ENCODE measurements at places on chromosomes 12 and 14. TPM values are rescaled to one million over a fixed set of nuclear protein-coding genes. Genes with fewer than 3 reads are reported as not detected.
A peak's percentile ranks its signal among the peaks of the same experiment; 100 is the strongest.

The GPR68 gene
- total RNA-seq = 0.13 TPM

The SELPLG gene
- total RNA-seq = 4.2 TPM

GRCh38 chr12:26282339-26282940 is 87.1 kb downstream of the SSPN start:
- no peak for DNase-seq

GRCh38 chr14:74368441-74368840 is 20.2 kb downstream of the VRTN start:
- DNase-seq = no peak

DNA sequence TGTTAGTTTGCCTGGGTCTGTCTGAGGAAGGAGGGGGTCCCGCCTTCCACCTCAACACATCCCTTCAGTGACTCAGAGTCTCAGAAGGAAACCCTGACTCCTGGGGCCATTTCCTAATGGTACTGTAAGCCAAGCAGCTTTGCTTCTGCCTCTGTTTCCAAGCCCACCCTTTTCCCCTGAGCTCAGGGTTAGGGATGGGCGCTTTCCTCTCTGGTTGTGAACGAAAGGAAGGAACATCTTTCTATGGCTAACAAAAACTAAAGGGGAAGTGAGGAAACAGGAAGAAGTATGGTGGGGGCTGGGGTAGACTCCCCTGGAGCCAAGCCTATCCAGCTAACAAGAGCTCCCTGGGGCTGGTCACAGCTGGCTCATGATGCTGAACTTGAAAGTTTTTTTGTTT is 11.6 kb upstream of the UNC119B start:
- DNase-seq = peak; percentile 50

GRCh38 chr12:6038160-6038559 is 86.3 kb downstream of the VWF start:
- no peak for DNase-seq

- DNase-seq = no peak
These were observed 30.0 kb upstream of the GRIP1 start for GRCh38 chr12:66708704-66709456.

DNA sequence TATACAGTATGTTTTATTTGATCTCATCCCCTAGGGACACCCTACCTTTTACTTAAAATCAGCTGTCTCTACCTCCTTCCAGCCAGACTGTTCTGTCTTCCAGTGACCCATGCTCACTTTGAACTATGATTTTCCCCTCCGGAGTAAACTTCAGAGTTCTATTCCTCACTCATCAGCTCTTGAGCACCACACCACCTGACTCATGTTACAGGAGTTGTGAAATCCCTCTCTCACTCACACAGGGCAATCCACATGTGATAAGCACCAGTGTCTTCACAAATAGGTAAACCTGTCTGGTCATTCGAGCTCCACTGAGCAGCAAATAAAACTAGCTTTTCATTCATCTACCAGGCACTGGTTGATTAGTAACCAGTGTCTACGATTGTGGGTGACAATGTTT is 177.3 kb upstream of the BMP4 start:
- DNase-seq = no peak

GRCh38 chr12:49030714-49031572 is 12.4 kb upstream of the PRKAG1 start:
- no peak for DNase-seq

DNA sequence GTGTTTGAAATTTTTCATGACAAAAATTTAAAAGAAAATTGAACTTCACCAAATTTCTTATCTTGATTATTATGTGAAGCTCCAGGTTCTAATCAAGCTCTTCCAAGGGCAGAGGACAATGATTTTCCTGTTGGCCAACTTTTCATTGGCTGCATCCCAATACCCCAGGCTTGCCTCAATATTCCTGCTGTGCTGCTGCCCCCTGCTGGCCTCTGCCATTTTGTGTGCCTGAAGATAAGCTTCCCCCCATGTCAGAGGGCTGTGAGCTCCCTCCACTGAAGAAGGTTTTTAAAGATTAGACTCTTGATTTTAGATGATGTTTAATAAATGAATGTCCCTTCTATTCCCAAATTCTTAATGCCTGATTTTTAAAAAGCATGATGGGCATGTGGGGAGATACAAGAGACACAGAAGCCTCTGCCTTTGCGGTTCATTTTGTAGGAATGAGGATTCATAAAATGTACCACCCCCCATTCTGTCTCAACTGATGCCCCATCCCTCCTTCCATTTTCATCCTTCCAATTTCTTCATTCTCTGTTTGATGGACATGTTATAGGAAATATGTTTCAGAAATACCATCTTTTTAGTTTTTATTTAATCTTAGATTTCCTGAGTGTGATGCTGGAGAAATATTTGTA is 76.7 kb upstream of the RGS6 start:
- peak; percentile 82 for DNase-seq
